ENCODE measurements at places on chromosomes 3 and 15.

DNA sequence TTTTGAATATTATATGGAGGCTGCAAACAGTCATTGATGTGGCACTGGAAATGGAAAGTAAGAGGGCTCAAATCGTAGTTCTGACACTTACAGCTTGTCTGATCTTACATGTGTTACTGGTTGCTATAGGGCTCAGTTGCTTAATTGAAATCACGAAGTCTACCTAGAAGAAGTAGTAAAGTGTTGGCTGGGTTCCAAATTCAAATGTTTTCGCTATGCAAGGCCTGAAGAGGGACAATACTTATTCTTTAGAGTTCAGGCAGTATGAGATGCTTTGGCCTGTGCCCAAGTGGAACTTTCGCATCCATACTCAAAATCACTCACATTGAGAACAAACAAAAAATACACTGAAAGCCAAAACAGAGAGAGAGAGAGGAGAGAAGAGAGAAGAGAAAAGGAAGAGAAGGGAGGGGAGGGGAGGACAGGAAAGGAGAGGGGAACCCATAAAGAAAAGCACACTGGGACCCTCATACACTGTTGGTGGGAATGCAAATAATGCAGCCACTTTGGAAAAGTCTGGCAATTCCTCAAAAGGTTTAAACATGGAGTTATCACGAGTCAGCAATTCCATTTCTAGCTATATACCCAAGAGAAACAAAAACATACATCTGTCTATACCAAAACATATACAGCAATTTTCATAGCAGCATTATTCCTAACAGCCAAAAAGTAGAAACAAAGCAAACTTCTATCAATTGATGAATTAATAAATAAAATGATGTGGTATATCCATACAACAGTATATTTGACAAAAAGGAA lies 2.9 kb upstream of the FXR1 start:
- no peak for DNase-seq

DNA sequence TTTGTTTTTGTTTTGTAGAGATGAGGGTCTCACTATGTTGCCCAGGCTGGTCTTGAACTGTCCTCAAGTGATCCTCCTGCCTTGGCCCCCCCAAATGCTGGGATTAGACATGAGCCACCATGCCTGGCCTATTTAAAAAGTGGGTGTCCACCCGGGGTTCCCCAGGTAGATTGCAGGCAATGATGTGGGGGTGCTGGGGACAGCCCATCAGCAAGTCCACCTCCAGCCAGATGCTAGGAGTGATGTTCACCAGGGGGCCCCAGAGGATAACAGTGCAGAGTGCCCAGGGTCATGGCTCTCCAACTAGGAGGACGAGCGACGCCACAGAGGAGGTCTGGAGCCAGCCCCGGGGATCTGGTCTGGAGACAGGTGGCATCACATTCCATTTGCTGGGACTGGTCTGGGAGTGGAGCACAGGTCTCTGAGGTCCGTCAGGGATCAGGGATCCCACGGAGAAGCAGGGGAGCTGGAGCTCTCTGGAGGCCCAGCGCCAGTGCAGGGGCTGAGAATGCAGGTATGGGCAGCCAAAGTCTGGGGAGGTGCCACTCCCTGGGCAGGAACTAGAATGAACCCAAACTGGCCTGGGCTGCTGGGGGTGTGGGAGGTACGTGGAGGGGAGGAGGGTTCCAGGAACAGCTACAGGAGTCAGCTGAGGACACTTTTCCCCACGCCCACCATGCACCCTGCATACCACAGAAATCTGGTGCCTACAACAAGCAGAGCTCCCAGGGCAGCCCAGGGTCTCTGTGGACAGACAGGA lies 51.2 kb upstream of the PCSK6 start:
- DNase-seq = no peak

DNA sequence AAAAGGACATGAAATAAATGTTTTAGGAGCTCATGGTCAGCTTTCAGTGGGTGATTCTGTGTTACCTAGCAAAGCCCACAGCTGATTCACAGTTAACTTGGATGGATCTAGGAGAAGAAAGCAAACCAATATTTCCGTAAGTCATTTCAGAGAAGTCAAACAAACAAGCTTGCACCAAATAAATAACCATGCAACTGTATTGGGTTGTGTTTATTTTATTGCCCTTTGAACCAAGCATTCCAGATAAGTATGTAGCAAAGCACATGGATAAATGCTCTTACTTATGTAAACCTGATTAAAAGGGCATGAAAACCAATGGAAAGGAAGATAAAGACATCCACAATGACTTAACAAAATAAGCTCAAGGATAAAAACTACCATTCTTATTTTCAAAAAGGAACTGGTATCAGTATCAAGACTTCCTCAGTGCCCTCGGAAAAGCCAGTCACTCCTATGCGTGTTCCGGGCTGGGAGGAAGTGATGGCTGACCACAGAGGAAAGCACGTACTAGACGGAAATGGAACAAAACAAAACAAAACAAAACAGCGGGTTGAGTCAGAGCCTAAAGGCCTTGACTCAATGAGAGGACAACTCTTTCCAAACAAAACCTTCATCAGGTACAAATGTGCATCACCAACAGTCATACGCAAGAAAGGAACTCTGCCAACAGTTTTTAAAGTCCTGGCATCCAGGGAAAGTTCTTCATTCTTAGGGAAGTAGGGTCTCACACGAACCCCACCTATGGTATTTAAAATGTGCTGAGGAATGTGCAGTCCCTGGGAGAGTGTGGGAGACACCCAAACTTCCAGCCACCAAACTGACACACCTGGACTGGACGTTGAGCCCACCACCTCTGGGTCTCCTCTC lies 103.3 kb downstream of the SNRK start:
- peak; percentile 58 for DNase-seq

DNA sequence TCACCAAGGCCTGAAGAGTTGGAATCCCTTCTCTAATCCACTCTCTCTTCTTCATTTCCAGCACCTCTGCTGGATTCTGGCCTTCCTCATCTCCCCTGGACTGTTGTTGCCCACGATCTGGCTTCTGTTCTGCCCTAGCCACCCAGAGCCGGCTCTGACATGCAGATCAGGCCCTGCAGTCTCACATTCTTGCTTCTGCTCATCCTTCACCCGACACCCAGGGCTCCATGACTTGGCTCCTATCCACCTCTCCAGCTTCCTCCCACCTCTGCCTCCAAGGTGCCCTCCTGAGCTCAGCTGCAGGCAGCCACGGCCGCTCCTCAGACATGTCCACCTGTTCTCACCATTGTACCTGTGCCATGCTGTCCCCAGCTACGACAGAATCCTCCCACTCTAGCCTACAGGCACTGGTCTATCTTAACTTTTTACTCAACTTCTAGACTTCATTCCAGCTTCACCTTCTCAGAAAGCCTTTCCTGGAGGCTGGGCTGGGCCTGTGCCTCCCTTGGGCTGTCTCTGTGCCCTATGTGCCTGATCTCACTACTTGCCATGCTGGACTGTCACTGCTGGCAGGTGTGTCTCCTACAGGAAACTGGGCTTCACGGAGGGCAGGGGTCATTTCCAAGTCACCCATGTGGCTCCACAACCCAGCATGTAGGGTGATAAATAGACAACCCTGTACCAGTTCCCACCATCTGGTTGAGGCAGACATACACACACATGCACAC lies 16.0 kb upstream of the TBC1D21 start:
- DNase-seq = no peak

- DNase-seq = no peak
Measured at GRCh38 chr3:59542276-59542675, 492.5 kb upstream of the CFAP20DC start.

DNA sequence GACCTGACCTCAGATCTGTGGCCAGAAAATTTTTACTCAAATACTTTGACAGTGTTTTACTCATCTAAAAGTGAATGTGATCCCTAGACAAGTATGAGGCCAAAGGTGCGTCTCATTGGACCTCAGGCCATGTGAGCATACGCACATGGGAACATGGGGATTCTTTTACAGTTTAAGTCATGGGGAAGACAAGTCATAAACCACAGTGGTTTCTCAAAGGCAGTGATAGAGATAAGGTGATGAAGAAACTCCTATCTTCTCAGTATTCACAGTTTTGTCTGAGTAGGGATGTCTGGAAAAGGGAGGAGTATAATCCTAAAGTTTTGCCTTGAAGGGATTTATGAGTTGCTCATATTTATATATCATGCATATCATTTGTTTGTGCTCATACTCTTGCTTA lies 173.8 kb downstream of the FNDC3B start:
- DNase-seq = no peak

DNA sequence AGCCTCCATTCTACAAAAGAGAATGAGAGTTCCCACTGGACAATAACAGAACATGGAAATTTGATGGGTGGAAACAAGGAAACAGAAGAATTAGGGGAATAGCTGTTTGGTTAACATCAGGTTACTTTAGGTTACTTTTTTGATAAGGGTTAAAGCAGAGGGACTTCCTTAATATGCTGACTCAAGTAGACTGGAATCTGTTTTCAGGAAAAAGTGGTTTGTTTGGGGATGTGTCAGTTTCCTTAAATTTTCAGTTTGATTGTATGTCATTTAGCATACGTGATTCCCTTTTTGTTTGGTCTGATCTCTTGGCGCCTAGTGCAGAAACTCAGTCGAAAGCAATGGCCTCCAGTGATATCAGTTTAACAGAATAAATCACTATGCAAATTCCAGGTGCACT lies 411.8 kb upstream of the GRM7 start:
- no peak for DNase-seq

- DNase-seq = no peak
Measured at GRCh38 chr15:29039466-29040369, 153.9 kb downstream of the APBA2 start.

DNA sequence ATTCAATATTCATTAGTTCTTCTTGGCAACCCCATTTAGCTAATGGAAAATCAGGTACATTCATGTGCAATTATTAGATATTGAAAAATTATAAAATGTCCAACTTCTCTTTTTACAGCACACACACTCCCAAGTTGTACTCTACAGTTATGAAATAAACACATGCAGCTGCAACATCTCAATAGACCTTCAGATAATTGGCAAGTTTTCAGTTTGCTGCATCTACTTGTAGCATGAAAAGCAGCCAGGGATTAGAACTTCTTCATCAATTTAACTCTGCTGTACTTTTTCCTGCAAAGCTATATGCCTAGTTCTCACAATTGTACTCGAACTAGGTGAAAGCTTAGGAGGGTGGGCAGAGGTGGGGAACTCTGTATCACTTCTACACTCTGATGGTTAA lies 46.6 kb upstream of the FHIT start:
- DNase-seq = no peak

- no peak for DNase-seq
Measured at GRCh38 chr3:12182687-12183441, 24.2 kb upstream of the TIMP4 start.

GRCh38 chr3:125381743-125382142 lies 6.6 kb upstream of the ZNF148 start:
- no peak for DNase-seq

GRCh38 chr3:122077293-122078234 lies 22.4 kb downstream of the CD86 start:
- DNase-seq = no peak

DNA sequence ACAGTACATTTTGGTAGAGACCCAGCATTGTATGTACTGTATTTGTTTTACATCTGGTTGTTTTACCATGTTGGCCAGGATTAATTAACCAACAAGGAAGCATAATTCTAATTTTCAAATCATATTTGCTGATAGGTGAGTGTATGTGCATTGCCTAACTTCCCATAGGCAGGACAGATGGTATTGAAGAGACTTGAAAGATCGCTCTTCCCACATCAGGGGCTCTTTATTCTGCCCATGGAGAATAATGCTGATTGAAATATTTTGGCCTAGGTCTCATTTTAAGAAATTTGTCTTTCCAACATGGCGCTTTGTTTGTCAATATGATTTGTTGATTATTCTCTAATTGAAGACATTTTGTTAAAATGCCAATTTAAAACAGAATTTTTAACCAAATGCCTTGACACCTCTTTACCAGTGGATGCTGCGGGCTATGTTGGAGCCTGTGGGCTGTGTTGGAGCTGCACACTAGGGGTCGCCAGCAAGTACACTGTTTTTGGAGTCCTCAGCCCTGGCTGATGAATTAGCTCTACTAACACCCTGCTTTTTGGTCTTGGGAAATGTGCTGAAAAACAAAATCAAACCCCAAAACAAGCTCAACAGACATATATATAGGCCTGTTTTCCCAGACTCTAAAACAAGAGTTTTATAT lies 5.3 kb downstream of the P2RY12 start:
- no peak for DNase-seq

GRCh38 chr3:34352778-34353331 lies 554.4 kb downstream of the PDCD6IP start:
- no peak for DNase-seq

DNA sequence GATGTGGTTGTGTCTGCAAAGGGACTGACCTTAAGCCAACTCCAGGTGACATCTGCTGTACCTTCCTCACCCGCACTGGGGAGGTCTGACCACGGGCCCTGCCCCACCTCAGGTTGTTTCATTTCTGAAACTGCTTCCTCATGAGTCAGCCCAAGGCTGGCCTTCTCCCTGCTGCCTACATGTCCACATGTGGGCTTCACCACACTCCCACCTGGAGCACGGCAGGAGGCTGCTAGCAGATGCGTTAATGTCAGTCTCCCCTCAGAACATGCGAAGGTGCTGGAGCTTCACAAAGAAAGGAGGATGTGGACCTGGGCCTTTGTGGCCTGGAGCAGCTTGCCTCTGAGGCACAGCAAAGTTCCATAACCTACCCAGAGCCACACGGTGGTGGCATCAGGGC lies 69.4 kb upstream of the PLXNA1 start:
- no peak for DNase-seq

- no peak for DNase-seq
Measured at GRCh38 chr15:28228096-28228495, 93.9 kb downstream of the HERC2 start.

DNA sequence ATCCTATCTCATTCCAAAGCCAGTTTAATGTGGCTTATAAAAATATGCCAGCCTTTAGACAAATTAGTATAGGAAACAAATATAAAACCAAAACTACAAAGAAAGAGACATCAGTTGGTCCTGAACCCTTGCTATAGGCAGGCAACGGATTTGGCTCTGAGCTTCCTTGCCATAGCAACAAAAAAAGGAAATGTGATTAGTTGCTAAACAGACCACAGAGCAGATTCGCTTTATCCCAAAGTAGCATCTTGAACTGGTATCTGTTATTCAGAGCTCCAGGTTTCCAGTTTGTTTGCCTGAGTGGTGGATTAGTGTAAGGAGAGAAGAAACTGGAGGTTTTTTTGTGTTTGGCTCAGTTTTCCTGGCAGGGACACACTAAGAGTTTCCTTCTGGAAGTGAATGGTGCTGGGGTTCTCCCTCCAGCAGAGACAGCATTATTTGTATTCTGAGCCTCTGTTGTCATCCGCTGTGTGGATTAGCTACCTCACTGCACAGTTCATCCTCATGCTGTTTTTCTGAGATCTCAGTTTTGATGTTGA lies 44.1 kb downstream of the CHST2 start:
- DNase-seq = no peak

Data from T-helper 9 cell (primary cell).